ENCODE measurements at places on chromosomes 4 and X. TPM values are rescaled to one million over a fixed set of nuclear protein-coding genes. Genes with fewer than 3 reads are reported as not detected.

Gene MGST2
- total RNA-seq = 10.5 TPM

Gene CC2D2A
- 1.8 TPM for total RNA-seq

- DNase-seq = no peak
Observed at GRCh38 chr4:87388901-87389300, 2.1 kb downstream of the HSD17B11 start.

DNA sequence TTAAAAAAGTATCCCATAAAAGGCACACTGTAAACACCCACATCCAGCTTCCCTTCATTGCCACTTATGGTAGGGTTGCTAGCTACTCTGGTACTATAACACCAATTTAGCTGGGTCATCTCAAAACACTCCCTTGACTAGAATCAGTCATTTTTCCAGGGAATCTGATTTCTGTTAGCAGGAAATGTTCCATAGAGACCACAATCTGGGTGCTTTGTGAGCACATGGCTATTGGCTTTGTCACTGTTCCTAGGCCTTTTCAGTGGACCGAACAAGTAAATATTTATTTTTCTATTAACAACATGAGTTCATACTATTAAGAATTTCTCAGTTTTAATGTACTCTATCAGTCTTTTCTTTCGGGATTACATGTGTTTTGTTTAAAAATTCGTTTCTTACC, 404.7 kb upstream of the GNPDA2 start:
- DNase-seq = no peak

DNA sequence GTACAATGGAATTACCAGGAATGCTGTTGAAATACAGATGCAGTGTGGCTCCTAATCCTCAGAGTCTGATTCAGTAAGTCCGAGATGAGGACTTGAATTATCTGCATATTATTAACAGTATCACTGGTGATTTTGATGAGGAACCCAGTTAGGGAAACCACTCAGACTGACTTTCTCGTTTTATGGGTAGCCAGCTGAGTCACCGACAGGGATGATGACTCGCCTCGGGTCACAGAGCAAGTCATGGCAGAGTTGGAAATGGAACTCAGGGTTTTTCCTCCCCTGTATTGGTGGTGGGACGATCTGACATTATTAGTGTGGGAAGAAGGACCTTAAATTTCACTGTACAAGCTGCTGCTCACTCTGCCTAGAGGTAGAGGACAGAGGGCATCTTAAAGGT, 51.3 kb downstream of the RTL9 start:
- peak; percentile 49 for DNase-seq

- DNase-seq = no peak
Observed at GRCh38 chr4:18388039-18388438, 366.5 kb upstream of the LCORL start.

All from MG63 (cell line).